ENCODE measurements at places on chromosomes 2 and 18.

- no peak for DNase-seq
Observed at GRCh38 chr18:60506682-60507081, 134.1 kb upstream of the MC4R start.

- peak; percentile 72 for DNase-seq
Observed at GRCh38 chr2:160429248-160430000, 64.2 kb downstream of the RBMS1 start.

GRCh38 chr2:226220511-226220910, 579.1 kb downstream of the IRS1 start:
- DNase-seq: no peak

DNA sequence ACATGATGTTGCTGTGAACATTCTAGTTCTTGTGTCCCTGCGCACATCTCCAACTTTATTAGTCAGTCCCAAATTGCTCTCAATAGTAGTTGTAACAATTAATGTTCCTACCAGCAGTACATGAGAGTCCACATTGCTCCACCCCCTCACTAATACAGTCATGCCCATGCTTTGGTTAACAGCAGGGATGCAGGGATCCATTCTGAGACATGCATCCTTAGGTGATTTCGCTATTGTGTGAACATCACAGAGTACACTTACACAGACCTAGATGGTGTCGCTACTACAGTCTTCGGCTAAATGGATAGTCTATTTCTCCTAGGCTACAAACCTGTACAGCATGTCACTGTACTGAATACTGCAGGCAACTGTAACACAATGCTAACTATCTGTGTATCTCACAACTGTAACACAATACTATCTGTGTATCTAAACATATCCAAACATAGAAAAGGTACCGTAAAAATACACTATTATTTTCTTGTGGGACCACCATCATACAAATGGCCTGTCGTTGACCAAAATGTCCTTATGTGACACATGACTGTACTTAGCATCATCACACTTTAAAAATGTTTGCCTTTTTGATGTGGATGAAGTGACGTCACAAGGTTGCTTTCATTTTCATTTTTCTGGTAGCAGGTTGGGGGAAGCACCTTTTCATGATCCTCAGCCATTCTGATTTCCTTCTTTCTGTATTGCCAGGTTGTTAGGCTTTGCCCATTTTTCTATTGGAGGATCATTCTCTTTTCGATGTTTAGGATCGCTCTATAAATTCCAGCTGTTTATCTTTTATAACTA, 82.9 kb upstream of the RNF152 start:
- DNase-seq: no peak

- no peak for DNase-seq
Observed at GRCh38 chr18:53489266-53489665, 735.2 kb downstream of the MBD2 start.

- no peak for DNase-seq
Observed at GRCh38 chr2:26238311-26238958, 6.0 kb downstream of the HADHA start.

- DNase-seq: no peak
Observed at GRCh38 chr2:64470071-64470470, 16.1 kb downstream of the LGALSL start.

DNA sequence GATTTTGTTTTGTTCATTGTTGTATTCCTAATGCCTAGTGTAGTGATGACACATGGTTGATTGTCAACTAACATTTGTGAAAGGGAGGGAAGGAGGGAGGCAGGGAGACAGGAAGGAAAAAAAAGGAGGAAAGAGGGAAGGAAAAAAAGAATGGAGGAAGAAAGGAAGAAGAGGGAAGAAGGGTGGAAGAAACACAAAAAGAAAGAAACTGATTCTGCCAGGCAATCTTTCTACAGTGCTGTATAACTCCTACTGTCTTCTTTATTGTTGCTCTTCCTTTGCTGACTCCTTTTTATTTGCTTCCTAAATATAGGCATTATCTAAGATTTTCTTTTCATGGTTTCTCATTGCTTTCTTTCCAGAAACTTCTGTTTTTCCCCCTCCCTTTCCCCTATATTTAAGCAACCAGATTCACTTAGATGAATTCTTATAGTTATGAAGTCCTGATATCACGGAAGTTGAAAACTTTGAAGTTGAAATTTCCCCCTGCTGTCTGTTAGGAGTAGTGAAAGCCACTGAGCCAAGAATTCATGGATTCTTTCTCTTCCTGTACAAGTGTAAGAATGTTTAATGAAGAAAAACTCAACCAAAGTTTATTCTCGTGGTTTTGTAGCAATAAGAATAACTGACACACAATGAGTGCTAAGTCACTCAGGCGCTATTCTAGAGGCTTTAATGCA, 305.1 kb upstream of the FSHR start:
- no peak for DNase-seq

GRCh38 chr2:215847718-215848117, 165.6 kb downstream of the MREG start:
- no peak for DNase-seq

DNA sequence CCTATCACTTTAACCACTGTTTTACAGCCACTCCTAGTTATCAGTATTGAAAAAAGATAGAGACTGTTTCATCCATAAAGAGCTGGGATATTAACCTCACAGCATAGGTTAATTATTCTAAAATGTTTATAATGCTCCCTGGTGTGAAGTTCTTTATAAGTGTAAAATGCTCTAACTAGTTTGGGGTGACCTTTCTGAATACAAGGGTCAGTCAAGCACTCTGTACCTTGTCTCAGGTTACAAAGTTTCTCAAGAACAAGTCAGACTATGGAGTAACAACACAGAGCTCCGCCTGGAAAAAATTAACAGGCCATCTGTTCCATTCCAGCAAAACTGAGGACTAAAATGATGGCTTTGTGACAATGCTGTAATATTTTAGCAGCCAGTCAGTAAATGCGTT, 107.4 kb downstream of the NOL4 start:
- no peak for DNase-seq

DNA sequence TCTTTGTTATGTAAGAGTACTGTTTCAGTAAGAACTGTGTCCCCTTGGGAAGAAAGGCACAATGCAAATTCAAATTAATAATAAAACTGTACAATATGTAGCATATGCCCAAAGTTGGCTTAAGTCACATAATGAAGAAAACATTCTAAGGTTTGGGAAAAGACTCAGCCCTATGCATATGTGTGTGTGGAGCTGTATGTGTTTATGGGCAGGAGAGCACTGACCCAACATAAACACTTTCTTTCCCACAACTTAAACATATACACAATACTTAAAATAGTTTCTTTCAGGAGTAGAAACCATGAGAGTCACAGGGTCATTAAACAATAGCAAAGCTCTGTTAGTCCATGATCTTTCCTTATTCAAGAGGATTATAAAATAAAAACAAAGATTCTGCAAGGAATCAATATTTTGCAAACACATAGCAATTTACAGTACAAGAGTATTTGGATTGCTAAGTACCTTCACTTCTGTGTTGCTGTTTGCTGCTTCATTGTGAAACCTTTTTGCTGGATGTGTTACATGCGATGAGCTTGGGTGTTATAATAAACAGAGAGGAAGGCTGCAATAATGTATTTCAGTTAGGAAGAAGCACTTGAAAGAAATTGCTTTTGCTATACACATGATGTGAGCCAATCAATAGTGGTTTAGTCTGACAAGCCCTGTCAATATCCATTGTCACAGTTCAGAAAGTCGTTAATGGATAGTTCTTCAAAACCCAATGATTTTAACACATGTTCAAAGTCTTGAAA, 347.3 kb downstream of the ARHGAP15 start:
- DNase-seq: no peak

GRCh38 chr18:67104700-67105284, 411.7 kb downstream of the DSEL start:
- DNase-seq: peak; percentile 35

GRCh38 chr2:165191096-165191728, 12.6 kb downstream of the SCN3A start:
- DNase-seq: no peak

DNA sequence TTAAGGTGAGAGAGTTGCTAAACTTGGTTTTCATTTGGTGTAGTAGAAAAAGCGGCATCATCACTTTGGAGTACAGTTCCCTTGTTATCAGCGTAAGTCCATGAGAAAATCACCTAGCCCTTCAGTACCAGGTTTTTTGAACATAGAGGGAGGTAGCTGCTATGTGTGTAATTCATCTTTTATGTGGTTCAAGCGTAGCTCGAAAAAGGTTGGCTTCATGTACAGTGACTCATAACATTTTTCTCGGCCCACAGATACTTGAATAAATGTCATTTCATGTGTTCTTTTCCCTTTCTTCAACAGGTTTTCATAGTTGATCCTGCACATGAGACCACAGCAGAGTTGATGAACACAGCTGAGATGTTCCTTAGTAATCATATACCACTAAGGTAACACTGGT, 43.6 kb downstream of the UGGT1 start:
- DNase-seq: no peak

DNA sequence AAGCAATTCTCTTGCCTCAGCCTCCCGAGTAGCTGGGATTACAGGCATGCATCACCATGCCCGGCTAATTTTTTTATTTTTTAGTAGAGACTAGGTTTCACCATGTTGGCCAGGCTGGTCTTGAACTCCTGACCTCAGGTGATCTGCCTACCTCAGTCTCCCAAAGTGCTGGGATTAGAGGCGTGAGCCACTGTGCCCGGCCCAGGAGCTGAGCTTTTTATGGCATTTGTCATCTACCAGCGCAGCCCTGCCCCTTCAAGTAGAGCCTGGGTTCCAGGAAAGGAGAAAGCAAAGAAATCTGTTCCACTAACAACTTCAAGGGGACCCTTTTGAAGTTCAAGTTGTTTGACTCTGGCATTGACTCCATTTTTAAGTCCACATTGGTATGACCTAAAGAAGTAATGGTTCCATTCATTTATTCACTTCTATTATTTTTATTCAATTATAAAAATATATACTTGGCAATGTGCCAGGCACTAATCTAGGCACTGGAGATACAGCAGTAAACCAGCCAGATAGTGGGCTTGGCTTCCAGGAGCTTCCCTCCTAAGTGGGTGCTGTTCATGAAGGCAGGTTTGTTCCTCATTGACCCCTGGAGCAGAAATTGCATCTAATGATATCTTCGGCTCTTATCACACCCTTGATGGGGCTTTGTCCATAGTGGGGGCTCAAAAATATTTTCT, 8.0 kb upstream of the SFTPB start:
- DNase-seq: no peak

DNA sequence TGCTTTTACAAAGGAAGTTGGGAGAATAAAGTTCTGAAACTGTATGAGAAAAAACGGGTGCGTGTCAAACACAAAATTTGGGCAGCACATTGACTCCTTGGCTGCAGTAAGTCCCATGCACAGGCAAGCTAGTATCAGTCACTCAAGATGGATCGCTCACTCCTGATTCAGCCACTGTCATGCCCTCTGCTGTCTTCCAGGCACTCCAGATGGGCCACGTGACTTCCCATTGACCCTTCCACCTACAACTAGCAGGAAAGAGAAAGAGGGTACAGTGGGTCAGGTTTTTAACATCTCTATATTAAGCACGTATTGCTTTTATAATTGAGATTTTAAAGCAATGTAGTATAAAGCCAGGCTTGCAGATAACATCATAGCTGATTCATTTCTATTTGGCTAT, 8.6 kb downstream of the ARHGEF33 start:
- DNase-seq: no peak

GRCh38 chr18:75139226-75139911, 69.6 kb downstream of the PTGR3 start:
- DNase-seq: no peak

- DNase-seq: no peak
Observed at GRCh38 chr2:66853585-66853984, 418.7 kb downstream of the MEIS1 start.

DNA sequence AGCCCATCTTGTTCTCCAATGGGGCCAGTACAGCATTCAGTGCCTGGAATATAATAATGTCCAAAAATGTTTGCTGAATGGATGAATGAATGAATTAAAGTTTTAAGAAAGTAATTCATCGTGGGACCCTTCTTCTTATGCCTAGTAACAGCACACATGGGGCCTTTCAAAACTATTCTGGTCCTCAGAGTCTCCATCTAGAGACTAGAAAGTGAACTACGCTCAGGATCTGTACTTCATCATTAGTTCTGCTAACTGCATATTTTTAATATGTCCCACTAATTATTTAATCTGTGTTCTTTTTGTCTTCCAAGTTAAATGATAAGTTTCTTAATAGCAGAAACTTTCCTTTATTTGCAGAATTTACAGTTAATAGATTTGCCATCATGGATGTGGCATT, 172.5 kb downstream of the SMAD2 start:
- DNase-seq: no peak

- no peak for DNase-seq
Observed at GRCh38 chr2:178111743-178112142, 494 bp upstream of the RBM45 start.

DNA sequence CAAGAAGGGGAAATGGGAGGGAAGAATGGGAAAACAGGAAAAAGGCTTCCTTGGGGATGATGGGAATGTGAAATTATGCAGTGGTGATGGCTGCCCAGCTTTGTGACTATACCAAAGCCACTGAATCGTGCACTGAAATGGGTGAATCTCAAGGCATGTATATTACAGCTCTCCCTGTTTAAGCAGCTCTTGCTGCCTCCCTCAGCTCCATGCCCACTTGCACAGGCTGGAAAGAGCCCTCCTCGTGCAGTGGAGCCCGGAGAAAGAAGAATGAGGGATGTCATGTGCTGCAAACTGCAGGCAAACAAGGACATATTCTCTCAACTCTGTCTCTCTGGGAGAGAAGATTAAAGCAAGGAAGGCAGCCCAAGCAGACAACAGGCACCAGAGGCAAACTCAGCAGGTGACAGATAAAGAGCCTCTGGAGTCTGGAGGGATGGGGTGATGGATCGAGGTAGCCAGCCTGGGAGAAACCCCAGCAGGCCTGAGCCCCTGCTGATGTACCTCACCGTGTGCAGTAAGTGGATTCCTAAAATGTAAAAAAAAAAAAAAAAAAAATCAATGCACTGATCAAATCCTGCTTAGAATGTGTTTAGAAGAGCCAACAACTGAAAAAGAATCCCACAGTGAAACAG, 62.4 kb upstream of the SLC66A3 start:
- no peak for DNase-seq

- DNase-seq: no peak
Observed at GRCh38 chr18:23541349-23542093, 38.2 kb downstream of the RMC1 start.

DNA sequence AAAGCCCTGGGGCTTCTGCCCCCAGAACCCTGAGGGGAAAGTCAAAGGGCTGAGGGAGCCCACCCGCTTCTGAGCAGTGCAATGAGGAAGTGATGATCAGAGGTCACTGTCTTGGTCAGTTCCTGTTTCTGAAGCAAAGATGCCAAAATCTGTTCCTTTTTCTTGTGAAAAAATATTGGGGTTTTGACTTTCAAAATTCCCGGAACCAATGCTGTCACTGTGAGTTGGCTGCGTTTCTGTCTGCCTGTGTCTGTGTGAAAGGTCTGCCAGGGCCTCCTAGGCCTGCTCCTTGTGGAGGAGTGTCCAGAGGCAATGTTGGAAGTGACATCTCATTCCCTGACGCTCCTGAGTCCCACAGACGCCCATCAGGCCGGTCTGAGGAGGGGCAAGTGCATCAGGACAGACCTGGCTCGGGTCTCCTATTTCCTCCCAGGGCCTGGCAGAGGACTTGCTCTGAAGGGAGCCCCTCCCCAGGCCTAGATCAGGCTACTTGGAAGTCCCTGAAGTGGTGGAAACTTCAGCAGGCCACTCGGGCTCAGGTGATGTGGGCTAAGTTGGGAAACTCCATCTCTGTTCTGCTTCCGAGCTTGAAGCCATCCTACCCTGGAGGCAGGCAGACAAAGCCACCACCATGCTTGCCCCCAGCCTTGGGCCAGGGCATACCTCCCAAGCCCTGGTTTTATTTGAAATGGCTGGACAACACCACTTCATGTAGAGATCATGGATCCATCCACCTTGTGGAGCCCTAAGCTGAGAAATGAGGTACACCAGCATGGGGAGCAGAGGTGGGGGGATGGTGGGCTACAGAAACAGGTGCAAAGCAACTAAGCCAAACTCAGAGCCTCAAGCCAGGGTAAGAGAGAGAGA, 51.0 kb downstream of the PKDCC start:
- no peak for DNase-seq

All from CD8-positive, alpha-beta T cell (primary cell).